ENCODE measurements at places on chromosomes 7 and 10.
A peak's percentile ranks its signal among the peaks of the same experiment; 100 is the strongest.

DNA sequence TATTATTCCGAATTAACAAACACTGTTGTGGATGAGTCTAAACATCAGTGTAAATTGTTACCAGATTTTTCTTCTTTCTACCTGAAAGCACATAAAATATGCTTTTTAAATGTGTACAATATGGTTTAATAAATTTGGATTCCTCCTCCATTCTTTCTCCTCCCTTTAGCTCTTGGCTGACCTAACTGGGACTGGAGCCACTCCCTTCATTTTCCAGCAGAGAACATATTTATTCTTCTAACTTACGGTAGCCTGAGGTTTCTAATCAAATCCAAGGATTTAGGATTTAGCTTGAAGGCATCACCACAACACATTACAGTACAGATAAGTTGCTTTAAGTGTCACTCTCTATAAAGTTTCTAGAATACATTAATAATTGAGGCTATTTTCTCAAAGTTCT is 88.2 kb upstream of the SEMA3C start:
- no peak for DNase-seq

DNA sequence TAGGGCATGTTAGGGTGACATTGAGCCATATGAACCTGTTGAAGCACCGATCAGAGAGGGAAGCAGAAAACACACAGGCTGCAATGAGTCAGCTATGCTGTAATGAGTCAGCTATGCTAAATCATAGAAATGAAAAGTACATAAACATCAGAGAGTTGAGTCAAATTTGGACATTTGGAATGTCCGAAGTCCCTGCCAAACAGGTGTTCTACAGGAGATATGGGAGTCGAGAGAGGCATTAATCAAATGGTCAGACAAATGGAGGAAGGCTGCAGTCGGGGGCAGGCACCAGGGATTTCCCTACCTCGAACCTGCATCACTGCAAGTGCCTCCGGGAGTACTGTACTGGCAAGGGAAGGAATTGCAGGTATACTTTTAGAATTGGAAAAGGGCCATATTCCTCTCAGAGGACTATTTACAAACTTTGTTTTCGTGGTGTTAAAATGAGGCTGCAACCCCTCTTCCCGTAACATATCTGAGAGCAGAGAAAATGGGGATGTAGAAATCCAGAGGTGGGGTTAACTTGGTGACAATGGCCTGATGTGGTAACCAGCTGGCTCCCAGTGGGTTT is 8.8 kb upstream of the ZC3HAV1 start:
- peak; percentile 41 for DNase-seq

DNA sequence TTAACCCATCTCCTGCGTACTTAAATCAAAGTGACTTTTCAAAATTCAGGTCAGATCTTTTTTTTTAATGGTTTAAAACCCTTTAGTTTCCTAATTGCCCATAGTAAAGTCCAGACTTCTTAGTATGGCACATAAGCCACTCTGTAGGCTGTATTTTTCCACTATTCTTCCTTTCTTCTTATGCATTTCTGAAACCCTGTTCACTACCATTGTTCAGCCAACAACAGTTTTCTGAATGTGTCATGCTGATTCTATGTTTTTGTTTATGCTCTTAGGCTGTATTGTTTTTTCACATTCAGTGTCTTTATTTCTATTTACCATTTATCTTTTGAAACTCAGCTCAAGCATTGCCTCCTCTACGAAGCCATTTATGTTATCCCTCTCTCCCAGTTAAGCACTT is 26.7 kb downstream of the CCSER2 start:
- no peak for DNase-seq

DNA sequence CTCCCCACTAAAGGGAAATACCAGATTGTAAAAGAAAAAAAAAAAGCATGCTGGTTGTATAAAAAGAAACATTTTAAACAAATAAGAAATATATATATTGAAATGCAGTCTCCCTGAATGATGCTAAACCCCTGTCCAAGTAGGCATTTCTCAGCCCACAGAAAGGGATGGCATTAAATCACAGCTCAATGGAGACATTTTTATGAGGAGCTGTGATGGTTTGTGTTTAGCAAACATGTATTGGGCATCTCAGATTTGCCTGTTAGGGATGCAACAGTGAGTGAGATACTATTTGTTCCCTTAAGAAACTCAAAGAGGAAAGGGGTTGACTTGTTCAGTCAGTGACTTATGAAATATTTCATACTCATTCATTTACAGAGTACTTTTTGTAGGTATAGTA is 51.5 kb downstream of the KAT6B start:
- no peak for DNase-seq

DNA sequence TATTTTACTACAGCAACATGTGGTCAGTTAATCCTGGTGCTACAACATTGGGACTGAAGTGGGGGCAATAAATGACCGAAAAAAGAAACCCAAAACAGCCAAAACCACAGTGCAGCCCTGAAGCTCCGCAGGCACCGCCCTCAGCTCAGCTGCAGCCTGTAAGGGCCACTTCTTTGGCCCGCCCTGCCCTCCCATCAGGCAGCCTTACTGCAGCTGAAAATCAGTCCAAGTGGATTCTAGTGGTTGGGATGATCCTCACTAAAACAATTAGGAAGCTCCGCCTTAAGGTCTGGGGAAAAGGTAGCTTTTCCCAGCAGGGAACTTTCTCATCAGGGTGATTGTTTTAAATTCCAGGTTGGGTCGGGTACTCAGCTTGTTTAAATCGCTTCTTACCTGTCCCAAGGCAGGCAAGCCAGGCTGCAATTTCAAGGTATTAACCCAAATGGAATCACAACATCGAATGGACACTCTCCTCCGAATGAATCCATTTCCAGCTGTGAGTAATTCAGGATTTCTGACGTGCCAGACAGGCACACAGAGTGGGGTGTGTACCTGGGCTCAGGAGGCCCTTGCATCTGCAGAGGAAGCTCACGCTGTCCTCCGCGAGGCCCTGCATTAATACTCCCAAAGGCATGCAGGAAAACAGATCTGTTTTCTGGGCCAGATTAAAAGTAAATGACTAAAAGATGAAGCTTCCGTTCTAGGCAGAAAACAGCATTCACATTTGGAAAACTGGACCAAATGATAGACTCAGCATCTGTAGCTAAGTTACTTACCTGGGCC is 104.3 kb downstream of the CREB5 start:
- no peak for DNase-seq

- DNase-seq = peak; percentile 75
Observed at GRCh38 chr10:117541909-117542705, 439 bp upstream of the EMX2 start.

DNA sequence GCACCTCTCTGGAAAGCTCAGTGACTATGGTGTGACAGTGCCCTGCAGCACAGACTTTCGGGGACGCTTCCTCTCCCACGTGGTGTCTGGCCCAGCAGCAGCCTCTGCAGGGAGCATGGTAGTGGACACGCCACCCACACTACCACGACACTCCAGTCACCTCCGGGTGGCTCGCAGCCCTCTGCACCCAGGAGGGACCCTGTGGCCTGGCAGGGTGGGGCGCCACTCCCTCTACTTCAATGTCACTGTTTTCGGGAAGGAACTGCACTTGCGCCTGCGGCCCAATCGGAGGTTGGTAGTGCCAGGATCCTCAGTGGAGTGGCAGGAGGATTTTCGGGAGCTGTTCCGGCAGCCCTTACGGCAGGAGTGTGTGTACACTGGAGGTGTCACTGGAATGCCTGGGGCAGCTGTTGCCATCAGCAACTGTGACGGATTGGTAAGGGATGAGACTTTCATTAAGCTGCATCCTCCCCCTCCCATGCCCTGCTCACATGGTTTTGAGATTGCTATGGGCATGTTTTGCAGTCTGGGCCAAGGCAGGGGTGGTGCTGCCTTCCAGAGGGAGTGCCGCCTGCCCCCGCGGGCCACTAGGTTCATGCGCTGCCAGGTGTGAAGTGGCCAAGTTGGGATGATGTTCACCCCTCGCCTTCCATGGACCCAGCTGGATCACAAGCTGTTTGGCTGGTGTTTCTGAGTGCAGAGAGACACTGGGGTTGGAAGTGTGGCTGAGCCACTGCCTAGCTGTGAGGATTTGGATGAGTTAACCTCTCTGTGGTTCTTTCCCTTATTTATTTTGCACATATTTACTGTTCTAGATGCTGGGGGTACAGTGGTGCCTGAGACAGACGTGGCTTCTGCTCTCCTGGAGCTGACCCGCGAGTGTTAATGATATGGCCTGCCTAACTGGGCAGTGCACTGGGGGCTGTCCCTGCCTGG is 2.5 kb downstream of the ADAMTS14 start:
- DNase-seq = no peak

DNA sequence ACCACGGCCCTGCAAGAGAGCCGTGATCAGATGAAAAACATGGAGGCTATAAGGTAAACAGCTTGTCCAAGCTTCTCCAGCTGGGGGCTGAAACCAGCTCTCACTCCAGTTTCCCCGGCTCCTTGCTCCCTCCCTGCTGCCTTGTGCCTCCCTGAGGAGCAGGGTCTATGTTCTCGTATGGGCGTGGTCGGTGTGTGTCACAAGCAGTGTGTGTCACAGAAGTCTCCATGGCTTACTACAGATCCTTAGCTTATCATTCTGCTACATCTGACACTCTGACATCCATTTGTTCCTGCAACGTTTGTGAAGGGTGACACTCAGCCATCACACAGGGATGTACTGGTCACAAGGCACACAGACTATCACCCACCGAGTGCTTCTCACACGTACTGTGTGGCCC is 54.6 kb downstream of the CSGALNACT2 start:
- DNase-seq = no peak

DNA sequence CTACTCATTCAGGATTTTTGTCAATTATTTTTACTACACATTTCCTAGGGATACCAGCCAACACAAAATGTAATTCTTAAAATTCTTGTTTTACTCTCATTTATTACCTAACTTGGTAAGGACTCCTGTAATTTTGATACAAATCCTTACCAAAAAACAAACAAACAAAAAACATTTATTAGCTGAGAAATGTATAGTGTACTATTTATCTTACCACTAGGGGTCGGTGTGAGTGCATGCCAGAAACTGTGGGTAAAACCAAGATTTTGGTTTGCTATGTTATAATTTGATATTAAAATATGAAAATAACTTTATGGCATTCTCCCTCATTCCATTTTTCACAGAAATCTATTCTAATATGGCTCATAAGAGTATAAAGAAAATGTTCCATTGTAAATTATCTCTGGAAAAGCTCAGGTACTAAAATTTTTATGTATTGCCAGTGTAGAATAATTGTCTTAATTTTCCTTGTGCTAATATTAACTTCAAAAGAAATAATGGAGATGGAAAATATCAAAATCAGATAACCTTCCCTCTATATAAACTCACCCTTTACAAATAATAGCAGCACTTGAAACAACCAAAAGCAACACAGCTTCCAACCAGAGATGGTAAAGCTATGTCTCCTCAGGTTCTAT is 290.8 kb upstream of the PCDH15 start:
- peak; percentile 11 for DNase-seq

DNA sequence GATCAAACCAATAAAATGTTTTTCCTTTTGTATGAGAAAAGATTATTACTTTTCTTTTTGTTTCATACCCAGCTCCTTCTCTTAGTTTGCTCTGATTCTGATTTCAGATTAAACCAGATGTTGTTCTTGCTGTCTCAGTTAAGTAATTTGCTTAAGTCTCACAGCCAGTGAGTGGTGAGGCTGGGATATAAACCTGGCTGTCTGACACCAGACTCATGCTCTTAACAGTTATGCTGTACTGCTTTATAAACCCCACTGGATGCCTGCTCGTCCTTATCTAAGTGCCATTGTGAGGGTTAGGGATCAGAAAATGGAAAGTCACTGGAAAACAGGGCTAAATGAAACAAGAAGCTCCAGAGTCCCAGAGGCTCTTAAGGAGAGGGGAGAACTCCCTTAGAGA is 24.3 kb downstream of the GARS1 start:
- no peak for DNase-seq

DNA sequence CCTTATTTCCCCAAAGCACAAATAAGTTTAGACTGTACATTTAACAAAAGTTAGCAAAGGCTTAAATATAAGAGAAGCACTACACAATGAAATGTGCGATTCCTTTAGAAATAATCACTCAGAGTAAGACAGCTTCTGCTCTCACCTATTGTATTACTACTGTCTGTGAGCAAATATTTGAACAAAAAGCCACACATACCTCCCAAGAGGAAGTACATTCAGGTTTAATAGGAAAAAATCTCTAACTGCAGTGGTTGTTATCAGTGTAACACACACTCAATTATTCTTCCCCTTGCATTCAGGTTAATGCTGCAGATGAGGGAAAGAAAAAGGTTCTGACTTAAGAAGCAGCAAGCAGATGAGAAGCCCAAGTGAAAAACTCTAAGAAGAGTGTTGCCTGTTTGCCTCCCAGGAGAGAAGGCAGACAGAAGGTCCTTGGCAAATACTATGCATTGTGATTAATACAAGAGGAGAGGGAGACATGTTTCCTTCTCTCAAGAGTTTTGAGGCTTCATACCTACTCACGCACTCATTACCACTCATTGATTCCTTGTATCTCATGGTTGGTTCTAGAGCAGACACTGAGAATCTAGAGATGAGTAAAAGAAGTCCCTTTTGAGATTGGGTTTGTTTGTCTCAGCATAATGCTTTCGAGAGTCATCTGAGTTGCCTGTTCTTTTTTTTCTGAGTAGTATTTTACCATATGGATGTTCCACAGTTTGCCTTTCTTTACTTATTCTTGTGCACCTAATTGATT is 13.6 kb downstream of the GIMAP4 start:
- DNase-seq = no peak

DNA sequence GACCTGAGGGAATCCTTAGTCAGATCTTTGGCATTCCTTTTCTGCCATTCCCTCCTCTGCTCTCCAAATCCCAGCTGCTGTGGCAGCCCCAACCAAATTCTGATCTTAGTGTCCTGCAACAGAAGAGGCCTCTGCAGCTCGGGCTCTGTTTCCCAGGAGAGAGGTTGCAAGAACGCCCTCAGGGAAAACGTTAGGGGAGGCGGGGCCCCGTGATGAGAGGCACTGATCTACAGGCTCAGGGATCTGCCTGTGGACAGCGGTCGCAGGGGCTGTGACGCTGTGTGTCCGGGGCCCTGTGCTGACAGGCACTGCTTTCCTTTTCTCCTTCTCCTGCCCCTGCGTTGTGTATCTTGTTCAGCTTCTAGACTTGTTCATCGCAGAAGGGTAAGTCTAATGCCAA is 57.3 kb upstream of the DPYSL4 start:
- DNase-seq = peak; percentile 31

DNA sequence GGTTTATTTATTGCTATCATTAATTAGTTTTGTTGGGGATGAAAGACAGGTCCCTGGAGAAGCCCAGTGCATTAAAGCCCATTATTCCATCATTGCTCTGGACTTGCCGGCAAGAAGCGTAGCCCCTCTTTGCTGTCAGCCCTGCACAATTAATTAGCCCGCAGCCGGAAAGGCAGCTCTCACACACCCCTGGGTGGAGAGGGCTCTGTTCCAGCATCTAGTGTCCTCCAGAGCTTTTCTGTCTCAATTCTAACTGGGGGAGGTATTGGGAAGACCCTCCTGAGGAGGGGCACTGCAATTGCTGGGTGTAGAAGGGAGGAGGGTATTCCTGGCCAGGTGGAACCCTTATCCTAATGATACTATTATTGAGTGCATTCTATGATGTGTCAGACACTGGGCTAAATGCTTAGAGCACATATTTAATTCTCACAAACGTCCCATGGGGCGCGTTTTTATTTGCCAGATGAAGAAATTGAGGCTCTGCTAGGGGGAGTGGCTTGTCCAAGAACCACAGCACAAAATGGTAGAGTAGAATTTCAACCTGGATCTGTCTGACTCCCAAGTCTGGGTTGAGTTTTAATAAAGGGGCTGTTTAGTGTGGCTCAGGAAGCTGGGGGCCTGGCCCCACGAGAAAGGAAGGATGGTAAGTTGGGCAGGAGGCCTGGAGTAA is 148.1 kb upstream of the PCBD1 start:
- DNase-seq = no peak

GRCh38 chr7:149007611-149008010 is 20.7 kb downstream of the PDIA4 start:
- no peak for DNase-seq

- no peak for DNase-seq
Observed at GRCh38 chr7:41830271-41830670, 127.4 kb upstream of the INHBA start.
